ENCODE measurements at places on chromosomes 2 and 18.

DNA sequence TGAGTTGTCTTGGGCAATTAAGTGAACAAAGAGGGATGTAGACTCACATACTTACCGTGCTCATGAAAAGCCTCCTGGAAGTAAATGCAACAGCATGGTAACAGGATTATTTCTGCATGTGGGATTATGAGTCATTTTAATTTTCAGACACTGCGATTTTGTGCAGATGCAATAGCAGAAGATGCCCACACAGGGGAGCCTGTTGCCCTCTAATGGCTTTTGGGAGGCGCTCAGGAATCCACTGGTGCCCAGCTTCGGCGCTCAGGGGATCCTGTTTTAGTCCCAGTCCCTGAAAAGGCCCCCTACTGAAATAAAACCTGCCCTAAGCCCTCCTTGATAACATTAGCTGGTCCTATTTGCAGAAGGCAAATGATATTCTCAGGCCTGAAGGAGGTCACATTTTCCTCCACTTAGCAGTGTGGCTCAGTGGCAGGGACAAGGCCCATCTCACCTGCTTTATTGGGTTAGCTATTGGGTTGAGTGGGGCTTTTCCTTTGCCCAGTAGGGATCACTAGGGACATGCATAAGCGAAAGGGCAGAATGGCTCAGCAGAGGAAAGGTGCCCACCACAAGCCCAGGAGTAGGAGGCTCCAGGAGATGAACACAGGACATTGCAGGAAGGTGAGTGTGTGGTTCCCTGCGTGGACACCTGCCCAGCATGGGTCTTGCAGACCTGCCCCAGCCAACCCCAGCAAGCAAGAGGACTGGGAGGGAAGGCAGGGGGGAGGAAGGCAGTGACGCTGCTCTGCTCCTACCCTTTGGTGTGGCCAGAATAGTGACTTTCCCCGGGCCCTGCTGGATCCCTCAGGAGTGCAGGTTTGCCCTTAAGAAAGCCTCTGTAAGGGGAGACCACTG is 26.5 kb upstream of the KCNS3 start:
- DNase-seq, result peak; percentile 44

GRCh38 chr2:109423556-109424359 is 190.0 kb downstream of the SEPTIN10 start:
- DNase-seq, result no peak

DNA sequence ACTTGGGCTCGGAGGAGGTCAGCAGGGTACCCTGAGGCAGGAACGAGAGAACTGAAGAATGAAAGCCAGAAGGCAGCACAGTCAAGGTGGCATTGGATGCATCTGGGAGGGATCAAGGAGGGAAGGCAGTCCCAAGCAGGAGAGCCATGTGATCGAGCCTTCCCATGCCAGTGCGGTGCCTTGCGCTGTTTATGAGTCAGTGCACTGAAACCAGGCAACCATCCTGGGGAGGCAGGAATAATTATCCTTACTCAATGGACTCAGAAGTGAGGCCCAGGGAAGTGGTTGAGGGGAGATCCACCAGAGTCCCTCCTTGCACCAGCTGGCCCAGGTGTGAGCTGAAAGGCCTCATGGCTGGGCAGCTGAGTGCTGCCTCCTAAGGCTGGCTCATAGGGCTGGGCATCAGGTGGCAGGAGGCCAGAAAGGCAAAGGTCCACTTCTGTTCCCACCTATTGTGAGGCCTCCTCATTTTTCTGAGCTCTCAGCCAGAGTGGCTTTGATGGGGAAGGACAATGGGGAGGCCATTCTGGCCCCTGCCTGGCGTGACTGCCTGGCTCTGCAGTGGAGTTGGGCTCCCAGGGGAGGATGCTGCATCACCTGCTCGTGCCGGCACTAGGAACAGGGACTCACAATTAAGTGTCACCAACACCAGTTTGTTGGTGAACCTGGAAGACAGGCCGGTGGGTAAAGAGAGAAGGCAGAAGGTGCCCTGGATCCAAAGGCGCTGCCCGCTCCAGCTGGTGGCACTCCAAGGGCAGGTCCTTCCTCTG is 82.3 kb downstream of the TFCP2L1 start:
- DNase-seq, result no peak

- DNase-seq, result no peak
Measured at GRCh38 chr2:240982821-240983281, 15.6 kb upstream of the SNED1 start.

DNA sequence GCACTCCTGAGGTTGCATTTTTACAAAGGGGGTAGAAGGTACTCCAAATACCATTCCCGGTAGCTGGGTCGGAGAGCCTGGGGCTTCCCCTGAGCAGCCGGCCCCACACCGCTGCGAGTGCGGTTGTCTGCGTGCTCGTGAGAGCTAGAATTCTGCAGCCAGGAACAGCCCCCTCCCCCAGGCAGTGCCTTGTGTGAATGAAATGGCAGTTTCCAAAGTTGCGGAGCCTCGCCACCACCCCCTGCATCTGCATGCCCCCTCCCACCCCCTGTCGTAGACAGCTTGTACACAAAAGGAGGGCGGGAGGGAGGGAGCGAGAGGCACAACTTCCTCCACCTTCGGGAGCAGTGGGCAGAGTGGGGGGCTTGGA is 1.1 kb downstream of the MYCN start:
- no peak for DNase-seq

- no peak for DNase-seq
Measured at GRCh38 chr18:60209042-60209441, 163.5 kb downstream of the MC4R start.

- peak; percentile 64 for DNase-seq
Measured at GRCh38 chr18:13500227-13500865, 226.0 kb downstream of the FAM210A start.

DNA sequence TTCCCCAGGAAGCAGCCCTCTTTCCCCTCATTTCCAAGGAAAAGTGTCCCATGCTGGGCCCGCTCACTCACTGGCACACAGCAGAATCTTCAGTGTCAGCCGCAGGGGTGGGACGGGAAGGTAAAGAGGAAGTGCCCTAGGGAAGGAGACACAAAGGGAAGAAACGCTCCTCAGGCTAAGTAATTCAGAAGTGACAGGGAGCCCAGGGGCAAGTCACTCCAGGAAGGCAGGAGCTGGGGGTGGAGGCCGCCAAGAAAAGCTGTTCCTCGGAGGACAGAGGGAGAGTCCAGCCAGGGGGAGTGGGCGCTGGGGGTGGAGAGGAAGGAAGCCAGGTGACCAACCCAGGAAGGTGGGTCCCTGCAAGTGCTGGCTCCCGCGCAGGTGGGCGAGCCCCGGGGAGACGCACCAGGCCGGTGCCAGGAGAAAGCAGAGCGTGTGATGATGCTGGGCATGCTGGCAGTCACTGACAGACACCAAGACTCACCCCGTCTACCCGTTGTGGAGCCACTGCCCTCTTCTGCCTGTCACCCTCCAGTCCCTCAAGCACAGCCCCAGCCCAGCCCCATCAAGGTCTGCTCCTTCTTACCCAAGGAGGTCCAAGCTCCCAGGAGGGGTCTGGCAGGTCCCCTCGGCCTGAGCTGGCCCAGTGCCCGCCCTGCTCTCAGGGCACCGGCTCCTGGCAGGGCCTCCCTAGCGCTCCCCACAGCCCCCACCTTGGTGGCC is 21.7 kb downstream of the HDAC4 start:
- no peak for DNase-seq

DNA sequence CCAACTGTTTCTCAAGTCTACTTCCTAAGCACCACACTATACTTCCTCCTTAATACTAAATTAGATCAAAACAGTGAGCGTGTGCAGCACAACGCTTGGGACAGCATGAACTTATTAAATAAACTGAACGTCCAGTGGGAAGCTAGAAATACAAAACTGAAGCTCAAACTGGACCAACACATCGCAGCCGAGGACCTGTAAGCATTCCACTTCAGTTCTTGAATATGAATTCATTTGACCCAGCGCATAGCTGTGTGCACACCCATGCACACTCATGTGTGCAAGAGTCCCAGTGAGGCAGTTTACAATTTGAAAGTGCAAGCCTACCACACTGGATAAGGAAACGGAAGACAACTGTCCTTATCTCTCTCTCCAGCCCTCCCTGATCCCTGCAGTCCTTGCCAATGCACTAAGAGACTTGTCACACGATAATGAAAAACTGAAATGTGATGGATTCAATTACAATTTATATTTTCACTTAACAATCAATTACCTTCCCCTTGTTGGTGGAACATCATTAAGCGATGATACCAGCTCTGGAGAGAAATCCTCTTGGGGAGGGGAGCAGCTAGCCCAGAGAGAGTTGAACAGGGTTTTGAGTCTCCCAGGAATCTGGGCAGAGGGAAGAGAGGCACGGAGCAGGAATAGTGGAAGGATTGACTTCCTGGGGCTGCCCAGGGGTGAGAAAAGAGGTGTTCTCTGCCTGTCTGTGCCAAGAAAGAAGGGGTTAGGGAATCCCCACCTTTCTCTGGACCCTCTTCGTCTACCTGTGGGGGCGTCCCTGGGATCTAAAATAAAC is 186.5 kb upstream of the KLHL29 start:
- no peak for DNase-seq

- no peak for DNase-seq
Measured at GRCh38 chr2:100470898-100471514, 724 bp downstream of the NMS start.

DNA sequence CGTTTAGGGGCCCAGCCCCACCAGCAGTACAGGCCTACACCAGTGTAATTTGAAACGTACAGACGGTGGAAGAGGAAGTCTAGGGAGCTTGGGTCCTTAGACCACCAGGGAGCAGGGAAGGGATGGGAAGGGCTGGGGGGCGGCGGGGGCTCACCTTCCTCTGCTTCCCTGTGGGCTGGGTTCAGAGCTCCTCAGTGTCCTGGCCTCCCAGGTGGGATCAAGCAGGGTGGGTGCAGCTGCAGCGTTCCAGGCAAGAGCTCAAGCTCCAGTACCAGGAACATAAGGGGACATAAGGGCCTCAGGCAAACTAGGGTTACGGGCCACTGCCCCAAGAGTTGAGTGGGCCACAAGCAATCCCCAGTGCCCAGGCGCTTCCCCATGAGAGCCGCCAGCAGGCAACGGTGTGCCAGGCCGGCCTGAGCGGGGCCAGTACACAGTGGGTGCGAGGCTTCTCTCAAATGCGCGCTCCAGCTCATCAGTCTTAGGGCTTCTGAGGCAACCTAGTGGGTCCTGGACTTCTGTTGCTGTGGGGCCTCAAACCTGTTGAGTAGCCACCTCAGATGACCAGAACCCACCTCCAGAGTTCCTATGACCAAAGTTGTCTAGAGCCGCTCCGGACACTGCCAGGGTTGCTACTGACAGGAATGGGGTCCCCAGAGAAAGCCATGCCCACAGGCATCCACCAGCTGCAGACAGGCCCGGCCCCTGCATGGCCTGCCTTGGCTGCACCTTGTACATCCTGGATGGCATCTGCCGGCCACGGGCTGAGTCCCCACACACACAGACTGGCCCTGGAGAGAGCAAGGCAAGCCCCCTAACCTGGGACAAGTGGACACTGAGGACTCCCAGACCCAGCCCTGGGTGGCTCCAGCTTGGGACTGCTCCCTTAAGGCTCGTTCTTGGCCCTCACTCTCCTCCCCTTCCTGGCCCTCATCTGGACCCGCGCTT is 5.2 kb downstream of the ANKRD23 start:
- DNase-seq, result no peak

- DNase-seq, result no peak
Measured at GRCh38 chr2:23609254-23609653, 224.3 kb downstream of the KLHL29 start.

DNA sequence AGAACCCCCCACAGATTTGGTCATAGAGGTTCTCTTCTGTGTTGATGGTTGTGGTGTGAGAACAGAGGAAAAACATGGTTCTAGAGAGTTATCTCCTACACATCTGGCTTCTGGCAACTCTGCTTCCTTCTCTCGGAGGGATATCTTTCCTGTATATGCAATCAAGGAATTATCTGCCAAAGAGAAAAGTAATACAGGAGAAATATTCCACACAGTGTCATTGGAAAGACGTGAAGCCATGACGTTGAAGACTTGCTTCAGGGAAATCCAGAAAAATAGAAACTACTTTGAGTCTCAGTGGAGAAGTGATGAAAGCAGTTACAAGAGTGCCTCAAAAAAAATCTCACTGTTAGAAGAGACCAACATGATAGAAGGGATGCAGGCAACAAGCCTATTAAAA is 78.5 kb downstream of the RAB31 start:
- DNase-seq, result no peak

DNA sequence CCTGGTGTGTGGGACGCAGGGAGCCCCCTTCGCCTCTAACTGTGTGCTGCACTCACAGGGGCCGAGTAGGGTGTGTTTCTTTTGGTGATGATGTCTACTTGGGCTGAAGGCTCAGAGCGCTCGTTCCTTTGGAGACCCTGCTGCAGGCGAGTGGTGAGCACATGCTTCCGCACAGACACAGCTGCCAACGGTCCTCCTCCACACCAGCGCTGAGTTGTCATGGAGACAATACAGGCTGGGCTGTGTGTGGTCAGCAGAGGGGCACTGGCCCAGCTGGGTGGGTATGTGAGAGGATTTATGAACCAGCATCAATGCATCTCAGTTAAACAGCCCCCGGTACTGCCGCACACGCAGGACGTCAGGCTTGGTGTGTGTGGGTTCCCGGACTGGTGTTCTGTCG is 143.5 kb downstream of the SH3RF3 start:
- DNase-seq, result no peak

GRCh38 chr18:2884706-2885285 is 38.0 kb downstream of the EMILIN2 start:
- DNase-seq, result no peak

GRCh38 chr2:88489181-88489580 is 36.7 kb upstream of the FOXI3 start:
- no peak for DNase-seq

DNA sequence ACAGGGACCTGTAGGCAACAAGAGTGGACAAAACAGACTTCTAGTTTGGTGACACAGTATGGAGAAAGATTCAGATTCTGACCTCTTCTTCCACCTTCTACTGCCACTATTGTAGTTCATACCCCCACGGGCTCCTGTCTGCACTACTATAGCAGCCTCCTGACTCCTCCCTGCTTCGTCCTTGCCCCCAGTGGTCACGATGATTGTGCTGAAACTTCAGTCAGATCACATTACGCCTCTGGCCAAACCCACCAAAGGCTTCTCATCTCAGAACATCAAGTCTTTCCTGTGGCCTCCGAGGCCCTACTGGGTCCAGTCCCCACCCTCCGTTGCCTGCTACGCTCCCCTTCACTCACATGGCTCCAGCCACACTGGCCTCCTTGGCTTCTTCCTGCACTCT is 147.6 kb downstream of the CYP26B1 start:
- DNase-seq, result no peak
